HS-5 (cell line): ENCODE measurements at places on chromosomes 1 and 21.

GRCh38 chr1:152968248-152968647 is 2.2 kb upstream of the SPRR4 start:
- no peak for DNase-seq

DNA sequence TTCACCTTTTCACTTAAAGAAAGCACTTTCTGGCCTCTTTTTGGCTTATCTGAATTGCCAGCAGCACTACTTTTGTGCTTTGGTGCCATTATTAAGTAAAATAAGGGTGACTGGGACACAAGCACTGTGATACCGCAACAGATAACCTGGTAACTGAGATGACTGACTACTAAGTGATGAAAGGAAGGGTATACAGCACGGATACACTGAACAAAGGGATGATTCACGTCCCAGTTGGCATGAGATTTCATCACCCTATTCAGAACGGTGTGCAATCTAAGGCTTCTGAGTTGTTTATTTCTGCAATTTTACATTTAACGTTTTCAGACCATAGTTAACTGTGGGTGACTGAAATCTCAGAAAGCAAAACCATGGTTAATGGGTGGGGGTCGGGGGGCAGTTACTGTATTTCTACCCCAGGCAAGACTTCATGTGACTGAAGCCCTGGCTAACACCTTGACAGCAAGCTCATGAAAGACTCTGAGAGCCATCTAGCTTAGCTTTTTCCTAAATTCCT is 102.8 kb downstream of the CLIC6 start:
- DNase-seq = peak; percentile 74

- DNase-seq = no peak
These were observed 41.2 kb downstream of the SSBP3 start for GRCh38 chr1:54364995-54365394.

DNA sequence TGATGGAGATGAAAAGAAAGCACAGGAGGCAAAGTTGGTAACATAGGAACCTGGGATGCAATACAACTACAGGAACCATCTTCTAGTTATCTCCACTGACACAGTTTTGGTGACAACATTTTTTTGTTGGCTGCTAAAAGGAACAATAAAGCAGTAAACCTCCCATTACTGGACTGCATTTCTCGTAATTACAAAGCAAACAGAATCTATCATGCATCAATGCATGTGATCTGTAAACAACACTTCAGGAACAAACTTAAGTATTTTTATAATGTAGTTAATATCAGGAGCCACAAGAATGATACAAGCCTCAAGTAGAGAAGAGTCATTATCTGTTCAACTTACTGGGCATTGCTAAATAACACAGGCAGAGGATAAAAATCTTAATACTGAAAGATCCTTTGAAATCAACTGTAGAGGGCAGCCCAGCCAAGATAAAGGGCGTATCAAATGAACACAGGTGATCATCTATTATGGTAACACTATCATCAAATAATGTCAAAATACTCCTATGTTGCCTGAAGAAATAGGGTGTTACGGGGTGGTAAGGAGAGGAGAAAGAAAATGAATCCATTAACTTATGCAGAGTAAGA is 193.3 kb downstream of the EIF4G3 start:
- DNase-seq = no peak

DNA sequence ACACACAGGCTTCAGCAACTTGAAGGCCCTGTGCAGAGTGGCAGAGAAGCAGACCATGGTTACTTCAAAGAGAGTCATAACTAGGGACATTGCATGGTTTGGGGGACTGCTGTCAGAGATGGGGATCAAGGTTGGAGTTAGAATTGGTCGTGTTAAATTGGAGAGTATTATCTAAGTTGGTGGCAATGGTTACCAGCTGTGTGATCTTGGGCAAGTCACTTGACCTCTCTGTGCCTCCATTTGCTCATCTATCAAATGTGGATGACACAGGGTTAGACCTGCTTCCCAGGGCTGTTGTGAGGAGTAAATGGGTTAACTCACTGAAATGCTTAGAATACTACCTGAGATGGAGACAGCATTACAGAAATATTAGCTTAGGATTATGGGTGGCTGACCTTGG is 91.1 kb downstream of the PAX7 start:
- no peak for DNase-seq

DNA sequence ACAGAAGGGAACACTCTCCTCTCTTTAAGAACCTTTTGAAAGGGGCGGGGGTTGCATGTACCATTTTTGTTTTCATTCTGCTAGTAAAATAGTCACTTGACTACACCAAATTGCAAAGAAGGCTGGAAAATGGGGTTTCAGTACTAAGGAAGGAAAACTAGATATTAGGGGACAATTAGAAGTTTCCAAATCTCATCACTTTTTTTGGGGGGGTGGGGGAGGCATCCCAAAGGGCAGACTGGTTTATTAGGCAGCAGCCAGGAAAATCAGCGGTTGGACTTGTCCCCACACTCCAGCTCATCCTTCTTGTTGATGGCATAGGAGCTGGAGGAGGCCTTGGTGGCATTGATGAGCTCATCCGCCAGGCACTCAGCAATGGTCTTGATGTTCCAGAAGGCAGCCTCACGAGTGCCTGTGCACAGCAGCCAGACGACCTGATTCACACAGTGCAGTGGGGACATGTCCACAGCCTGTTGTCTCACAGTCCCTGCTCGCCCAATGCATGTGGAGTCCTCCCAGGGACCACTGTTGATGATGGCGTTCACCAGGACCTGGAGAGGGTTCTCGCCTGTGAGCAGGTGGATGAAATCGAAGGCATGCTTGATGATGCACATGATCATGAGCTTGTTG is 1.7 kb upstream of the TMEM50B start:
- no peak for DNase-seq

- DNase-seq = no peak
These were observed 132.7 kb upstream of the USP24 start for GRCh38 chr1:55347866-55348265.

DNA sequence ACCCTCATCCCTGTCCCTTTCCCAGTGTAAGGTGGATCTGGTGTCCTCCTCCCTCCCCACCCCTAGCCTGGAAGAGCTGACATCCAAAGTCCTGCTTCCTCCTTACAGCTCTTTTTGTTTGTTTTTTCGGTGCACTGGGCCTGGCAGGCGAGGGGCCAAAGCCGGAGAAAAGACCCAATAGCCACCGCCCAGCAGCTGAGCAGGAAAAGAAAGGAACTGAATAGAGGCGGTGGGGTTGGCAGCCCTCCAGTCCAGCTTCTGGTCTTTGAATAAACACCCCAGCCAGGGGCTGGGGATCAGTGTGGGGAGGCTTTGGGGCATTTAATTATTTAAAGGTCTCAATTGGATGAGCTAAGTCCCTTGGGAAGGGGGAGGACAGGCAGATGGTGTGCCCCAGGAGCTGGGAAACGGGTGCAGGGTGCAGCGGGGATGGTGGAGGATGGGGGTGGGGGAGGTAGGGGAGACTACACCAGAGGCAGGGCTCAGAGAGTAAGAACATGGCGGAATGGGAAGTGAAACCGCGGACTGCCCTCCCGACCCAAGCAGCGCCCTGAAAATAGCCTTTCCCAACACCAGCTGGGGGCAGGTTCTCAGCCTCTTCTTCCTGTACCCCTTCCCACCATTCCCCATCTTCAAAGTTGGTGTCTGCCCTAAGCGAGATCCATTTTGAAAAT is 20.2 kb downstream of the BTG2 start:
- DNase-seq = no peak

DNA sequence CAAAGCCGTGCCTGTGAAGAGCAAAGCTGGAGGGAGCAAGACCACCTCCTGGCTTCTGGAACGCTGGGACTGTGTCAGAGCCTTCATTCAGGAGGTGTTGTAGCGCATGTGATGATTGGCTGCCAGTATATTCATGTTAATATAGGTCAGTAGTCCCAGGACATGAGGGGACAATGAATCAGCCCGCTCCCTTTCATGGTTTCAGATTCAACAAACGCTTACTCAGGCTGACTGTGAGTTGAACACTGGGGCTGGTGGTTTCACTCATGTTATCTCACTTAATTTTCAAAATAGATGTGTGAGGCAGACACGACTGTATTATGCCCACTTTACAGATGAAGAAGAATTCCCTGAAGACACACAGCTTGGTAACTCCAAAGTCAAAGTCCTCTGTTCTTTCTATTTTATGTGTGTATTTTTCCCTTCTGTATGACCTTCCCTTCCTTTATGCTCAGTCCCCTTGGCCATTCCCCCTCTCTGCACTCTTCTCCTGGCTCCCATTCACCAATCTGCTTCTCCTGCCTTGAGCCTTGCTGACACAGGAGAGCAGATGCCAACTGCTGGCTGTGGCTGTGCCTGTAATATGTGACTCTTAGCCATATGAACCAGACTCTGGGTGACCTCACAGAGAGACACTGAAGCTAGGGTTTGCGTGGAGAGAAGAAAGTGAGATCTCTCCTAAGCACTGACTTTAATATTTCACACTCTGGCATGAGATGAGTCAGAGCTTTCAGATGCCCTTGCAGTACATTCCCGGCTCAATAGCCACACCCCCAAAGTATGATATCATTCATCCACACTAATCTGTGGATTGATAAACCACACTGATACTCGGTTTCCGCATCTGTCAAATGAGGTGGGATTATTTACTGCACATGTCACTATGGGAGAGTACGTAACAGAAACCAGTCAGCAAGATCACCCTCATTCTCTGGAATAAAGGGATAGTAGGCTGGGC is 31.4 kb upstream of the KIRREL1 start:
- peak; percentile 64 for DNase-seq

DNA sequence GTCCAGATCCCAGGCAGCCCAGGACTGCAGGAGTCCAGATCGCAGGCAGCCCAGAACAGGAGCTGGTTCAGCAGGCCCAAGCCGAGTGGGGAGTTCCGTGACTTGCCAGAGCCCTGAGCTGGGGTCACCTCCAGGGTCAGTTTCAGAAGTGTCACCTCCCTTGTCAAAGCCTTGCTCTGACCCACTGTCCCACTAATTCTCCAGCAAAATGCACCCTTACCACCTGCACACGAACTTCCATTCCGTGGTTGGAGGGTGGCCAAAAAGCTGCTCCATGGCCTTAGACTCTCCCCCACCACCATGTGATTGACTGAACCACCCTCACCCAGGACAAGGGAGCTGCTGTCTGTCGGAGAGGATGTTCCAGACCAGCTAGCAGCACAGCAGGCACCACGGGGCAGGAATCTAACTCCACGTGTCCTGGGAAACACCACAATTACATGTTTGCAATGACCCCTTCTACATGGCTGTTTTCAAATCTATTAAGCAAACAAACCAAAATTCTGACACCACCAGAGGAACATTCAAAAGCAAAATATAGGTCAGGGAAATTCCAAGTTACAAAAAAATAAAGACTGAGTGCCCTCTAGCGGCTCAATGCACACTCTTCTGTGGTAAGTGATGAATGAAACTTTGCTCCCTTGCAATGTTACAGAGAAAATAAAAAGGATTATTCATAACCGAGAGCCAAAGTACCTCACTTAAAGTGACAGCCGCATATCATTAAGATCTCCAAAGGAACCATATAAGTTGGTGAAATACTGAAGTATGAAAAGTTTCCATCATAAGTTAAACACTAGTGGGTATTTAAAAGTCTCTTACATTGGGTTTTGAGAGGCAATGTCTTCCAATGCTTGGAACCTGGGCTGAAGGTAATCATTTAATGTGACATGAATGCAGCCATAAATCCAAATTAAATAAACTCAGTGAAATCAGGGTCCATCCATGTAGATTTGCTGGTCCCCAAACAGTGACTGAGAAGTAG is 76.3 kb downstream of the NPHP4 start:
- peak; percentile 9 for DNase-seq

GRCh38 chr1:88228114-88228513 is 456.0 kb upstream of the PKN2 start:
- no peak for DNase-seq

- DNase-seq = no peak
These were observed 84.7 kb downstream of the DISP3 start for GRCh38 chr1:11563560-11564069.

DNA sequence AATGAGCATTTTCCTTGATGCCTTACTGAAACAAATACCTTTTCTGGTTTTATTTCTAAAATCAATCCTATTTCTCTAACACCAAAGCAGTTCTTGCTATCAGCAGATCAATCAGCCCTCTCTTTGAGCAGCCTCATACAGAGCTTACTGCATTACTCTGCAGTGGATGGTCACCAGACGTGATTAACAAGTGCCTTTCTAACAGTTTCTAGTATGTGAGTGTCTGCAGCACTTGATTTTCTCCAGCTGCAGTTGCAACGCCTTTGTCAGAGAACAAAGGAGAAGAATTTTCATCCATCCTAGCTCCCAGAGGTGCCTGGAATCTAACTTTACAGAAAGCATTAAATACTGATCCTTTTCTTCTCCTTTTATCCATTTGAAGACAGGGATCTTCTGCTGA is 177.3 kb upstream of the SGIP1 start:
- DNase-seq = no peak

DNA sequence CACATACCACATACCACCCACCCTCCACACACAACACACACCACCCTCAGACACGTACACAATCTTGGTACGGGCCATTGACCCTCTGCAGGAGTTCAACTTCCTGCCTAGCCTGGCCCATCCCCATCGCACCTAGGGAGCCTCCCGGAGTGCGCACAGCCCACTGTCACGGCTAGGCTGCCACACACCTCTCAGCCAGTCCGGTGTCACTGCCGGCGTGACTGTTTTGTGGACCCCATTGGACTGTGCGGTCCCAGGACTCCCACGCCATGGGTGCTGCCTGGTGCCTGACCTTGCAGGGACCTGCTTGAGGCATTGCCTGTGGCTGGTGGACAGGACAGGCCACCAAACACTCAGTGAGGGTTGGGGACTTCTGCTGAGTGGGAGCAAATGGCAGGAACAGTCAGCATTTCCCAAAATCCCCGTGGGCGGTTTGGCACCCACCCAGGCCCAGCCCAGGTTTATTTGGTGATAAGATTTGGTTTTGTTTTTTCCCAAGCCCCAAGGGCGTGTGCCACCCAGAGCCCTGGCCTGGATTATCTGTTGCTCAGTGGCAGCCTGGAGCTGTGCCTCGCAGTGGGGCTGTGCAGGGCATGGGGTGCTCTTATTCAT is 27.7 kb downstream of the RAB7B start:
- no peak for DNase-seq

DNA sequence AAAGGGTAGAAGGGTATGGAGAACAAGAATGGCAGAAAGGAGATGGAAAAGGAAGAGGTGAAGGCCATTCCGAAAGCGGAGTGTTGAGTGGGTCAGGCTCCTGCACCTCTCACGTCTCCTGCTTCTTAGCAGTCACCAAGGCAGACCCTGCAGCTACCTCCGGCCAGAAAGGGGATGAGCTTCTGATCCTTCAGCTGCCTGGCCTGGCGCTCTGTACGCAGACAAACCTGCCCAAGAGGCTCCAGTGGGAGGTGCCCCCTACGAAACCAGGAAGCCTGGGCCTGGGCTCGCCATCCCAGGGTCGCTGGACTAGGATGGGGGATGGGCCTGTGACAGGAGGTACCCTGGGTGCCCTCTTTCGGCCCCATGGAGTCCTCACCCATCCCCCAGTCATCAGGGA is 3.0 kb downstream of the GPR61 start:
- no peak for DNase-seq
